Tibial artery (tissue), 4 donors: ENCODE measurements at places on chromosomes 4 and X.

DNA sequence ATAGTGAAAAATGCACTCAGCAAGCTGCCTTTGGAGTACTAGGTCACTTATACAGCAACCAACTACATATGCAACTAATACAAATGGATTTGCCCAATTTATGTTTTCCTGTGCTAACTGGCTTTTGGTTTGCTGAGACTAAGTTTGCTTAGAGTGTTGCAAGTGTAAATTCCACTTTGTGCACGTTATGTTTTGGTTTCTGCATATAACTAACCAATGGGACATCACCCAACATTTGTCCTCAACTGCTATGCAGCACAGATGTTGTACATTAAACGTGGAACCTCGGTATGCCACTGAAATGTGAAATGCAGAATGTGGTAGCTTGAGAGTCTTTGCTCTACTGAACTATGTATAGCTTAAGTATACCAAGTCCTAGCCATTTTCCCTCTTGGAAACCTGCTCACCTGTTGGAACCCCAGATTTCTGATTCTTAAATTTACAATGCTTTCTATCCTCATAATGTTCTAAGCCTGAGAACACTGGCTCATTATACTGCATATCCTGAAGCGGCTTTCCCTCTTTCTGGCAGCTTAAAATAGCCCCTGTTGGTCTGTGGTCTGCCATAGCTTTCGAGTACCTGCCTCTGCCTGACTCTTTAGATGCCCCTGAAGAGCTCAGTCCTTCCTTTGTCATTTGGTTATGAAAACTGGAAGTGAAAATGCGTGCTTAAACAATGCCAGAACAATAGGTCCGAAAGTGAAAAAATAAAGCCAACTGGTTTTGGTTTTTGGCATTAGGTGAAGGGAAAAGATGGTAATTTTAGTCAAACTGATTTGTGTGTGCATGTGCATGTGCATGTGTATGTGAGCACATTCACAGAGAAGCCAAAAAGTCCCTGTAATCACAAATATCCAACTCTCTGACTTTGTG, 158.0 kb downstream of the SH2D1A start:
- no peak for DNase-seq

- DNase-seq = no peak
These were observed 132.0 kb downstream of the ATG4A start for GRCh38 chrX:108223585-108223984.

DNA sequence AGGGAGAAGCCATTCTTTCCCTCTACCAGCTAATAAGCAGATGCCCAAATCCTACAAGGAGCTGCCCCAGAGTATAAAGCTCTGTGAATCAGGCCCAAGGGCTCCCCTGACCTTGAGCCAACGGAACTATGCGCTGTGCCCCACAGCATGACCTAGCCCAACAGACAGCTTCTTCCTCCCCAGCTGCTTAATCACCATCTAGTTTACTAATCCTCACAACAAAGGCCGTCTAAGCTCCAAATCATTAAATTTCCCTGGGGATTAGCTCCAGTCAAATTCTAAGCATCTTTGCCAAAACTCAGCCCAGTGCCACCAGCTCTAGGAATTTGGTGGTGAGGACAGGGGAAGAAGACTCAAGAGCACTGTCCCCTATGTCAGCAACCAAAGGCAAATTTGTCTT, 113.1 kb downstream of the SHROOM4 start:
- DNase-seq = no peak

- DNase-seq = no peak
These were observed 19.3 kb upstream of the ING2 start for GRCh38 chr4:183485411-183486160.

GRCh38 chr4:82555276-82555675, 6.5 kb downstream of the TMEM150C start:
- no peak for DNase-seq

DNA sequence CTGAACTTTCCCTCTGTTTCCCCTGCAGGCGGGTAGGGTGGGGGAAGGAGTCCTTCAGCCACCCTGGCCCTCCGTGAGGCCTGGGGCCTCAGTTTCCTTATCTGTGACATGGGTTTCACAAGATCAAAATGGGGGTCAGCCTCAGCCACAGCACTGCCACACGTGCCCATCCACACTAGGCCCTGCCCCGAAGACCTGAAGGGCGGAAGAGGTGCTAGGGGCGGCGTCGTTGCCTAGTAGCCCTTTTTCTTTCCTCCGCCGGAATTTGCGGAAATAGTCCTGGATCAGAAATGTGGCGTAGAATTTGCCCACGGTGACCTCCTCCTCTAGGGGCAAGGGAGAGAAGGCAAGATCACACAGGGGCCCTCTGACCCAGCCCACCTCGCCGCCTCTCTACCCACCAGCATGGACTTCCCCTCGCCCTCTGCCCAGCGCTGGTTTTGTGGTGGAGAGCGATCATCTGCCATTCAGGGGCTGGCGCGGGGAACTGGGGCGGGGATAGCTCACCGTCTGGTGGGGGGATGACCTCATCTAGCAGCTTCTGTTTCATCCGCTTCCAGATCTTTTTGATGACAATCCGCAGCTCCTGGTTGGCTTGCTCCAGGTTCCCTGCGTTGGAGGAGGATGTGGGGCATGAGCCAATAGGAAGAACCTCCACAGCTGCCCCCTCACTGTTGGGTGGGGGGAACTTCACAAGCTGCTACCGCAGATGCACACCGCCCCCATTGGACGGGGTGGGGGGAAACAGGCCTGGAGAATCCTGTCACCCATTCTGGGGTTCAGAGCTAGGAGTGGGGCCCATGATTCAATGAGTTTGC, 9.7 kb upstream of the SYP start:
- no peak for DNase-seq

- DNase-seq = no peak
These were observed 85.1 kb upstream of the CTSO start for GRCh38 chr4:156038772-156039171.

DNA sequence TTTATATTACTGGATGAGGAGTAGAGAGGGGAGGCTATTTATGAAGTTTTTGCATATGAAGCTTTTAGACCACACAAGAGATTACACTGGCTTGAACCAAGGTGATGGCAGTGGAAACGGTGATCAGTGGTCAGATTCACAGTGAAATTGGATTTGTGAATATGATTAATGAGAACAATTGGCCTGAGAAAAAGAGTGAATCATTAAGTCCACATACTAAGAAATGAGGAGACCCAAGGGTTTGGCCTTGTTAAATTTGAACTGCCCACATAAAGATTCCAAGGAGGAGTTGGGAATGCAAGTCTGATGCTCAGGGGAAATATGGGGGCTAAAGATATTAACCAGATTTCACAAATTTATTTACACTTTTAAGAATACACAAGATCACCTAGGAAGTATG, 155.3 kb upstream of the ADGRL3 start:
- DNase-seq = no peak

- no peak for DNase-seq
These were observed 758.8 kb downstream of the STIM2 start for GRCh38 chr4:27619435-27619834.

GRCh38 chrX:86263526-86263925, 115.3 kb downstream of the DACH2 start:
- DNase-seq = no peak

DNA sequence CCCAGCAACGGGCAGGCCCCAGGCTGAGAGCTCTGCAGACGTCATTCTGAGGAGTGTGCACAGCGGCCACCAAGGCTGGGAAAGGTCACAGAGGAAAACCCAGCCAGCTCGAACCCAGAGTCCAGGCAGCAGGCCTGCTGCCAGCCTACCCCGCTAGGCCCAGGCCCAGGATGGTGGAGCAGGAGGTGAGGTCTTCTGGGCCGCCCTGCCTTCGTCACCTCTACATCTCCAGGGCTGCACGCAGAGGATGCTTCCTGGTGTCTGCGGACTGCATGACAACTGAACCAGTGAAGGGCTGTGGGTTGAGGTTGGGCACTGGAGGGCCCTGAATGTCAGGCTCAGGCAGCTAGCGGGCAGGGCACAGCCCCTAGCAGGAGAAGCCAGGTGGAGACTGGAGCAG, 5.8 kb upstream of the ADRA2C start:
- DNase-seq = no peak

DNA sequence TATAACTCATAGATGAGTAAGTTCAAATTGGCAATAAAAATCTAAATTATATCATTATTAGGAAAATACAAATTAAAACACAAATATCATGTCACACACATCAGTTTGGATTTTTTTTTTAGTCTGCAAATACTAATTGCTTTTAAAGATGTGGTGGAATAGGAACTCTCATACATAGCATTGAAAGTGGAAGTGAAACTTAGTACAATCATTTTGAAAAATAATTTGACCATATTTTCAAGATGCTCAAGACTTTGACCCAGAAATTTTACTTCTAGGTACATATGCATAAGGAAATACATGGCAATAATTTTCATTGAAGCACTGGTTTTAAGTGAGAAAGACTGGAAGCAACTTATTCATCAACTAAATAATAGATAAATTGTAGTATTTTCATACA, 147.5 kb upstream of the SMIM31 start:
- DNase-seq = no peak

GRCh38 chrX:72735561-72735960, 21.5 kb upstream of the PHKA1 start:
- DNase-seq = no peak

DNA sequence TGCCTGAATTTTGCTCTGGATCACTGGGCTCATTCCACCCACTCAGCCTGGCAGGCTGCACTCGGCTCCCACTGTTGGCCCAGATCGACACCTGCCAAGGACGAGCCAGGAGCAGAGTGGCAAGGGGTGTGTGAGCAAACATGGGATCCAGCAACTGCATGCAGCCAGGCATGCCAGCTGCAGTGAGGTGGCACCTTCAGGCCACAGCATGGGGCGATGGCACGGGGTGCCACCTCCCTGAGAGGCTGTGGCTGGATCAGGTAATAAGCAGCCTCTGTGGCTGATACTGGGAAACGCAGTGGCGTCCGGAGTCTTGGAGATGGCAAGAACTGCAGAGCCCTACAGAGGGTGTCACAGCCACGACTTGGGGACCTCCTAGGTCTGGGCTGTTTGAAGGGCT, 244.5 kb upstream of the FSTL5 start:
- DNase-seq = no peak

GRCh38 chr4:10102474-10103332, 13.9 kb downstream of the WDR1 start:
- no peak for DNase-seq

DNA sequence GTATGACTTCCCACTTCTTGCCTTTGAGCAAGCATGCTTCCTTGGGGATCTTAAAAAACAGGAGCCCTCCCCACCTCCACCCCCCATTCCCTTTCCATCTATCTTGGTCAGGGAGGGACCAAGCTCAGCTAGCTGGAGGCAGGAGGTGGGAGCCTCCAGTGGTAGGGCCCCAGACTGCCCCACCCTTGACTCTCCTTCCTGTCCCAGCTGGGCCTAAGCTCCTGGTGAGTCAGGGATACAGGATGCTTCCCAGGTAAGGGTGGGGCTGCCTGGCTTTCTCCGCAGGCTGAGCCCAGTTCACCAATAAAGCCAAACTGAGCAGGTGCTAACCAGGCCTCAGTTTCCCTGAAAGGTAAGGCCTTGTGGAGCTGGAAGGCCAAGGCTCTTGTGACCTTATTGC, 15.2 kb downstream of the EFNB1 start:
- DNase-seq = no peak

GRCh38 chr4:89894649-89895550, at the start of gene MMRN1:
TSS of gene MMRN1 (plus strand) at chr4:89894854. CDS start at chr4:89894972, 118 bp downstream.
- DNase-seq = no peak

DNA sequence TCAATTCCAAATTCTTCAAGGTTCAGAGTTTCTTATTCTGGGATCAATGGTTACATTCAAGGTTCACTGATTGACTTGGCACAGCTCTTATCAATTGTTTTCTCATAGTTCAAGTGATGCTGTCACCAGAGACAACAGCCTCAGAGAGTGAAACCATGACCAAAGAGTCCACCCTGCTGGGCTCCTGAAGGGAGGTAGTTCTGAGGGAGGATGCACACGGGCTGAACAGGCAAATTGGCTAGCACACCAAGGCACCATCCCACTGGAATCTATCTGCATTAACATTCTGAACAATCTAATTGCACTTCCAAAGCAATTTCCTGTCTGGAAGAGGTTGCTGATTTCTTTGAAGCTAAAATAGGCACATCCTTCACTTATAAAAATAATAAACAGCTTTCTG, 16.6 kb upstream of the GAB1 start:
- DNase-seq = no peak

DNA sequence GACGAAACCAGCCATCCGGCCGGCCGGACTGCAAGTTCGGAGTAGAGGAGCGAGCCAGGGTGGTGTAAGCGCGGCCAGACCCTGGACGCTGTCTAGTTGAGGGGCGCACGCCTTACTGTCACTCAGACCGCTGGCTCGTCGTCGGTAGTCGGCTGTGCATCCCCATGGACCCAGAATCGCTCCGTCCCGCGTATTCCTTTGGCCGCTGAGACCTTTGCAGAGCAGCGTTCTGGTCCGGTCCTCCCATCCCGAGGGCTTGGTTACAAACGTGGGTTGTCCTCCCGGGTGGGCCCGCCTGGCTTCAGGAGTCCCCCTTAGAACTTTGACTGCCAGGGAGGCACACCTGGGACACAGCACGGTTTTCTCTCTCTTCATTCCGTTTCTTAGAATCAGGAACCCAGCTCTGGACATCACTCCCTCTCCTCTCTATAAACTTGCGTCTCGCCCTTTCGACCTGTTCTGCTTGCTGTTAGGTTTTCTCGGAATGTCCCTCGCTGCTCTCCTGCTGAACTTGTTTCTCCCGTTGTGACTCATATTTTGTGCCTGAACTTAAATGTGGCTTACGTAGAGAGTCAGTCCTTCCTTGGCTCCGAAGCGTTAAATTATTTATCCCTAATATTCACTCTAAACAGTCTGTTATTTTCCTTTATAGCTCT, 672 bp downstream of the PGM2 start:
- DNase-seq = no peak

DNA sequence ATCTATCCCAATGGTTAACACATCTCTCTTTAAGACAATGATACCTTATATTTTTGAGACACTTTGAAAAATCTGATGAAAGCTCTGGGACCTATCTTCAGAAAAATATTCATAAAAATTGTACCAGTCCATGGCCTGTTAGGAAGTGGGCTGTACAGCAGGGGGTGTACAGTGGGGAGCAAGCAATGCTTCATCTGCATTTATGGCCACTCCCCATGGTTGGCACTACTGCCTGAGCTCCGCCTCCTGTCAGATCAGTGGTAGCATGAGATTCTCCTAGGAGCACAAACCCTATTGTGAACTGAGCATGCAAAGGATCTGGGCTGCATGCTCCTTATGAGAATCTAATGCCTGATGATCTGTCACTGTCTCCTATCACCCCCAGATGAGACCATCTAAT, 42.6 kb downstream of the C4orf51 start:
- no peak for DNase-seq

DNA sequence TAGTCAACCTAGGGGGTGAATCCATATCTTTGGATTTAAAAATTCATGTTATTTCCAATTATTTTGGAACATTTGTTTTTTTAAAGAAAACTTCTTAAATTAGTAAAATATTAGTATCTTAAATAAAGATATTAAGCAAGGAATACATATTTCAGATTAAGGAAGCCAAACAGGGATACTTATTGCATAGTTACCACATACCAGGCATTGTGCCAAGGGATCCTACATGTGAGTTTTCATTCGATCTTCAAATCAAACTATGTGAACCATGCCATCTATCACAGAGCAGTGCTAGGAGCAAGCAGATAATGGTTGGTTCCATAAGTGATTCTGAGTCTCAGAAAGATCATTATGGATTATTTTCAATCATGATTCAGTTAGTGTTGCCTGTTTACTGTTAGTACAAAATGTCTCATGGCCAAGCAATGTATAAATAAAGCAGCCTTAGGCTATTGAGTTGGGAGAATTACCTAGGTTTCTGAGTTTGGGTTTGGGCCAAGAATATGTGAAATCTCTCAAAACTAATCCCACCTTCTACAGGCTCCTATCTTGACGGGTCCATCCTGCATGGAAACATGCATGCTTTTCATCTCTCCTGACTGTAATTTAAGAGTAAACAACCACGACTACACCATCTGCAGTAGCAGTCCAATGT, 176.7 kb downstream of the NPFFR2 start:
- no peak for DNase-seq

- no peak for DNase-seq
These were observed 27.2 kb upstream of the SLC6A14 start for GRCh38 chrX:116409219-116409618.
